ENCODE measurements at places on chromosomes 1 and 21. TPM values are rescaled to one million over a fixed set of nuclear protein-coding genes. Genes with fewer than 3 reads are reported as not detected.

DNA sequence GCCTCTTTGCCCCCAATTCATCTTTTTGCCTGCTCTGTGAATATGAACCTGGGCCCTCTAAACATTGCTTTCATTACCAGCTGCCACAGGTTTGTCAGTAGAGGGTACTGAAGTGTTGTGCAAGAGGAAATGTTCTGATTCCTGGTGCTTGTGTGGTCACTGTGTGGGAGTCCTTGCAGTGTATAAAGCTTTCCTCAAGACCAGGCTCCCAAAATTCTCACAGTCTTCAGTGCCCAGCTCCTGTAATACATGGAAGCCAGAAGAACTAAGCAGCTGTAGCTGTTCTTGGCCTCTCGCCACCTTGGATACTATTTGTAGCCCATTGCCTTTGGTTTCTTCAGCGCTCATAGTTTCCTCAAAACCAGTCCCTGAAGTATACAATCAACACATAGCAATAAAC lies 1046.2 kb downstream of the BRINP3 start:
- peak; percentile 2 for DNase-seq

DNA sequence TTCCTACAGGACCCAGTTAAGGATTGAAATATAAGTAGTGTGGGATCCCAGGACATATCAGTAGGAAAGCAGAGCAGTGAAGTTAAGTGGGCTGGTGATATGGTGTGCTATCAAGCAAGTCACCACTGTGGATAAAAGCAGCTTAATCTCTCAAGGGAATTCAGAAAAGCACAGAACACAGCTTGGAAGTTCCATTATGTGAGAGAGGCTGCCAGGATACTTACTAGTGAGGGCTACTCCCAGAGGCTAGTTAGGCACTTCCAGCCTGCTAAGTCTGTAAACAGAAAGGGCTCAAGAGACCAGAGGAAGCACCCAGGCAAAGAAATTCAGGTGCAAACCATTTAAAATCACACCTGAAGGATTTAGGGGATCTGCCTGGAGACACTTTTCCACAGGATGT lies 18.8 kb upstream of the GRIK1 start:
- no peak for DNase-seq

DNA sequence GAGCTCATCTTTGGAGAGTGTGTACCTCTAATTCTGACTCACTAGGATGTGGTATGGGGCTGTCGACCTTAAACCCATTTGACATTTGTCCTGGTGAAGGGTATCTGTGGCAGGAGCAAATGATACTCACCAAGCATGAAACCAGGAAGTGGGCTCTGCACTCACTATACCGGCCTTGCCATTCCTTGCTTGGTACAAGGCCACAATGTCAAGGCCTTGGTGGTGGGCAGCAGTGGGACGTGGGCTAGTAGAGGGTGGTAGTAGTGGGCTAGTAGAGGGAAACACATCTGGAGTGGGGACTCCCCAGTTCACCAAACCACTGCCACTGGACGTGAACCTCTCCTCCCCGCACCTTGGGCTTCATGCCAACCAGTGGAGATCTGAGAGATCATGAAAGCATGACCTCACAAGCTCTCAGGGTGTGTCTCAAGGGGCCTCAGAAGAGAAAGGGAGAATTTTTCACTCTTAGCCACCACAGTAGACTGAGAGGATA lies 11.5 kb downstream of the TNFSF4 start:
- no peak for DNase-seq

Gene KRTAP12-2
- total RNA-seq: not detected

Gene HAO2
- not detected for total RNA-seq

Gene ATP13A2
- total RNA-seq: 20.2 TPM

- no peak for DNase-seq
These were observed 110.3 kb upstream of the WNT4 start for GRCh38 chr1:22253012-22253790.

- DNase-seq: no peak
These were observed 10.1 kb downstream of the ATF3 start for GRCh38 chr1:212618466-212619210.

Gene BCAN
- 1.1 TPM for total RNA-seq

GRCh38 chr1:238377280-238377919 lies 486.7 kb upstream of the ZP4 start:
- no peak for DNase-seq

GRCh38 chr1:19442154-19443096 lies 42.9 kb downstream of the CAPZB start:
- peak; percentile 93 for DNase-seq

Measured in lung (tissue), 17 donors.